ENCODE measurements at places on chromosomes 5 and 9.

DNA sequence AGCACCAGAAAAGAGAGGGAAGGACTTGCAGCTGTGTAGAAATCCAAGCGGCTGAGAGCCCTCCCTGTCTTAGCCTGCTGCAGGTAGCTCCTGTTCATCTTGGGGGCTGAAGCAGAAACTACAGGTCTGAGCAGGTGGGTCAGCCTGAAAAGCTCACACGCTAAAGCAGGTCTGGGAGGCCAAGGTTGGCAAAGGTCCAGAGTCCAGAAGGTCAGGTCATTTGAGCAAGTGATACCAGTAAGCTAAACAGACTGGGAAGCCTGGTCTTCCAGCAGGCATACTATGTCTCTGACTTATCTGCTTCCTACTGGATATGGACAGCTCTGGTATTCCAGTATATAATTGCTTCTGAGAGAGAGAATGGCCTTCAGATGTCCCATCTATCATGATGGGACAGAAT, 26.2 kb downstream of the PTCD2 start:
- DNase-seq = no peak

- DNase-seq = no peak
Measured at GRCh38 chr9:122402874-122403273, 32.0 kb downstream of the PTGS1 start.

GRCh38 chr9:123020796-123021195, 12.7 kb upstream of the GPR21 start:
- no peak for DNase-seq

GRCh38 chr5:176774216-176775171, 35.9 kb upstream of the UNC5A start:
- DNase-seq = no peak

- no peak for DNase-seq
Measured at GRCh38 chr5:137589185-137589584, 90.1 kb upstream of the SPOCK1 start.

GRCh38 chr9:76313771-76314170, 80.5 kb downstream of the RFK start:
- no peak for DNase-seq

DNA sequence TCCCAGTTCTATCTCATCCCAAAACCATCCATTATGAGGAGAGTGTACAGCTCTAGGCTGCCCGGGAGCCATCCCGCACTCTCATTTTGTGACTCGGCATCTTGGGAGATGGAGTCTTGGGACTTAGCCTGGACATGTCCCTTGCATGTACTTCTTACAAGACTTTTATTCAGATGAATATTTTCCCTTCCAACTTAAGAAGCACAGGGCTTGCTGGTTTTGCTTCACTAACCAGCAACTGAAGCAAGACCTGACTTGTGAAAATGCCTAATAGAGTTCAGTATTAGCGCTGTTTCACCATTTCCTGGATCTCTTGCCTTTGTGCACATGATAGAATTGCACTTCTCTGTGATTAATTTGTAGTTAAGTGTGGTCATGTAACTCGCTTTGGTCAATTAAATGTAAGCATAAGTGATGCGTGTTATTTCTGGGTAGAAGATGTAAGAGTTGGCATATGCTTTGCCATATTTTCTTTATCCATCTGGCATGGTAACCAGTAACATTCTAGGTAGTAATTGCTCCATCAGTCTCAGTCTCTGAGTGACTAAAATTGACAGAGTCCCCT, 55.8 kb downstream of the PDCD1LG2 start:
- DNase-seq = no peak

DNA sequence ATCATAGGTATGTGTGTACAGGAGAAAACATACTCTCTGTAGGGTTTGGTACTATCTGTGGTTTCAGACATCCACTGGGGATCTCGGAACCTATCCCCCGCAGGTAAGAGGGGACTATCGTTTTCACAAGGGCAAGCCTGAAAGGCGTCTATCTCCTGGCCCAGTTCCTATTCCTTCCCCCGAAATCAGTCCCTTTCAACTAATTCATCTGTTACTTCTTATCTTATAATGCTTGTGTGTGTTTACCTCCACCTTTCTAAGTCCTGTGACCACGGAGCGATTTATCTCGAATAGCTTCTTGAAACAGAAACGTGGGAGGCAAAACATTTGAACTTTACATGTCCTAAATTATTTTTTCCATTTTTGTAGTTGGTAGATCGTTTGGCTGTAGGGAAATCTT, 11.4 kb downstream of the ABO start:
- DNase-seq = no peak

DNA sequence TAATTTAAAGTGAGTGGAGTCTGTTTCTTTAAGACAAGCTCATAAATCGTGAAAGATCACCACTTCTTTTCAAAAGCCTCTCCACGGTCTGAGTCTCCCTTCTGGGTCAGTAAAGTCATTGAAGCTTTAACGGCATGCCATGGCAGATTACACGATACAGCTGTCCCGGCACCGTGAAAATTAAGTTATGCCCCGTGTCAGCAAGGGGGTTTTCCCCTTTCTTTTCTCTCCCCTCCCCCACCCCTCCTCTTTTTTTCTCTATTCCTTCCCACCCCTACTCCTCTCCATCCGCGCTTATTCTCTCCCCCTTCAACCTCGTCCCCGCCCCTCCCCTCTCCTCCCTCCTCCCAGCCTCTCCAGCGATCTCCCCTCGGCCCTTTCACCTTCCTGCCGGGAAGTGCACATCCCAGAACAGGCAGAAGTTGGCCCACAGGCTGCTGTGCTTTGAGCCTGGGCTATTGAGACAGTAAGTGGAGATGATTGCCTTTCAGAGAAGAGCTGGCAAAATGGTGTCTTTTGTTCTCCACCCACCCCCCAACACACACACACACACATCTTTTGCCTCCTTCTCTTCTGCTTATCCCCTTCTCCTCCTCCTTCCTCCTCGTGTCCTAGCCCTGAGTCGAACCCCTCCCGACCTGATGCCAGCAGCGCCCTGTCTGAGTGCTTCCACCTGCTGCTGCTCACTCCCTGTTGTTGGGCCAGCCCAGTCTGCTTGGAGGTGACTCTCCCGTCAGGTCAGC, 44.1 kb downstream of the GAS1 start:
- no peak for DNase-seq

DNA sequence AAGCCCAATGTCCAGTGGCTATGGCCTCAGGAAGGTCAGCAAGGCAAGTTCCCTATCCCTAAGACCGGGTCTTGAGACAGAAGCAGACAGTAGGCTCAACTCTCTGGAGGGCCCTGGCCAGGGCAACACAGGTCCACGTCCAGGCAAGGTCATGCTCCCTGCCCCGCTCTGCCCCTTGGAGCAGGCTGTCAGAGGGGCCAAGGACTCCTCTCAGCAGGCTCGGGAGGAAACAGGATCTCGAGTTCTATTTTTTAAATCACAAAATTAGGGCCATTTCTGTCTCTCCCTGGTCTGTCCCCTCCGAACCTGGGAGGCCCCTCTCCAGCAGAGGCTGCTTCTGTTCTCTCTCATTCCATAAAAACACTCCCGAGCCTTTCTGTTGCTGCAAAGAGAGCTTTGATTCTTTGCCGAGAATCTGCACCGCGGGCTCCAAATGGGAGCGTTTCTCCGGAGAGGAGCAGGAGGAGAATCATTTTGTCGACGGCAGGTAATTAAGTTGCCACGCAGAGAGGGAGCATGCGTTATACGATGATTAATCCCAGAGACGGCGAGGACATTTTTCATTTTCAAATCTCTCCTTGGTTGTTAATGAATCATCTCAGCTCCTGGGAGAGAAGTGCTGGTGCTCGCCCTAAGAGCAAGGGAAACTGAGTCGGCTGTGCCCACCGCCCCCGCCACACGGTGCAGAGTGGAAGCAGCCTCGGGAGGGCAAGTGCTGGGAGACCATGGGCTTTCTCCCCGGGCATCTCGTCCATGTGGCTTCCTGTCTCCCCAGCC, 24.5 kb upstream of the FCN1 start:
- DNase-seq = no peak

DNA sequence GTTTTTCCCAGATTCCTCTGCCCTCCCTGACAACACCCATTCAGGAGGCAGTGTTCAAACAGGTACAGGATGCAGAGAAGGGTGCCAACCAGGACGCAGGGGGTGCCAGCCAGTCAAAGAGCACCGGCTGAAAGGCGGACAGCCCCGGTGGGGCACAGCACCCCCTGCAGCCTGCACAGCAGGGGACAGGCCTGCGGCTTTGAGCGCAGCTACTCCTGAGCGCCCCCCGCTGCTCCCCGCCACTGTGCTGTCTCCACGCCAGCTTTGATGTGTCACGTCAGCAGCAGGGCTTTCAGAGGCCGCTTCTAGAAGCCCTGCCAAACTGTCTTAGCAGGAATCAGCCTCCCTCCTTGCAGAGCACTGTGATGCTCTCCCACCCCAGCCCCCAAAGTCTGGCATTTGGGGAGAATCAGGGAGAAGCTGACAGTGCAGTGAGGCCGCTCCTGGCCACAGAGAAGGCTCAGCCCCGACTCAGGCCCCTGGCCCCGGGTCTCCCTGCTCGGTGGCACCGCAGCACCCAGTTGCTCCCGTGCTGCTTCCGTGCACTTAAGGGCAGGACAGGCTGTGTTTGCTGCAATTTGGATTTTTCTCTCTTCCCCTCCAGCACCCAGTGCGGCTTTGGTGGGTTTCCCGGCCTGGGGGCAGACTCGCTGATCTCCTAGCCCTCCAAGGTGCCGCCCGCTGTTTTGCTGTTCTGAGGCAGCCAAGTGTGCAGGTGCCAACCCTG, 20.3 kb downstream of the AK8 start:
- no peak for DNase-seq

DNA sequence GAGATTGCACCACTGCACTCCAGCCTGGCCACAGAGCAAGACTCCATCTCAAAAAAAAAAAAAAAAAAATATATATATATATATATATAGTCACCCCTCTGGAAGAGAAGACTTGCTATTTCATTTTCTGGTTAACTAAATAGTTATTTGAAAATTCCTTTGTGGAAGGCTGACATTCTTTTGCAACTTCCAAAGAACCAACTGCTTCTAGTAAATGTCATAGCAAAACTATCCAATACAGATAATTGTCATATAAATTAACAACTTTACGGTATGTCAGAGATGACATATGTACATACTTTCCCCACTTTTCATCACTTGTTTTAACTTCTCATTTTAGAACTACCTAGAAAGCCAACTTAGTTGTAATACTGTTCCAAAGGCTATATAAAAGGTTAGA, 50.9 kb downstream of the PRUNE2 start:
- no peak for DNase-seq

- DNase-seq = no peak
Measured at GRCh38 chr9:137293094-137293481, 9.0 kb downstream of the NRARP start.

DNA sequence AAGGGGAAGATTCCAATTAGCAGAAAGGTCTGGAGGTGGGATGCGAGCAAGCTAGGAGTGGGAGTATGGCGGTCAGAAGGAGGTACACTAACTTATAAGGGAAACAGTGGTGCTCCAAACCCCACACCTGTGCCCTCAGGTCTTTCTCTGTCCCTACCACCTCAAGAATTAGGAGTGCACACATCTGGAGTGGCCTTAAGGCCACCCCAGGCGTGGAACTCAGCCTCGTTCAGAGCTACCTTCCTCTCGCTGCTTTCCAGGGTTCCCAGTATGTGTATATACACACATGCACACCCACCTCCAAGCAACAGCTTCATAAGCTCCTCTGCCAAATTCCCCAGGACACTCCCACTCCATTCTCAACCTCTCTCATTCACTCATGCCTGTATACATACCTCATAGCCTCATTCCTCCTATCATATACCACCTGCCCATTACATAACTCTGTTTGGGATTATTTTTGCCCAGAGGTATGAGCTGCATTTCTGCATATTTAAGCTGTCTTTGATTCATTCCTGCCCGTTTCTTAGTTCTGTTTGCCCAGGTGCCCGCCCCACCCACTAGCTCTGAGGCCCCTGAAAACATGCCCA, 118.7 kb downstream of the PSD2 start:
- DNase-seq = no peak

GRCh38 chr9:36855448-36856315, 178.4 kb downstream of the PAX5 start:
- peak; percentile 57 for DNase-seq

DNA sequence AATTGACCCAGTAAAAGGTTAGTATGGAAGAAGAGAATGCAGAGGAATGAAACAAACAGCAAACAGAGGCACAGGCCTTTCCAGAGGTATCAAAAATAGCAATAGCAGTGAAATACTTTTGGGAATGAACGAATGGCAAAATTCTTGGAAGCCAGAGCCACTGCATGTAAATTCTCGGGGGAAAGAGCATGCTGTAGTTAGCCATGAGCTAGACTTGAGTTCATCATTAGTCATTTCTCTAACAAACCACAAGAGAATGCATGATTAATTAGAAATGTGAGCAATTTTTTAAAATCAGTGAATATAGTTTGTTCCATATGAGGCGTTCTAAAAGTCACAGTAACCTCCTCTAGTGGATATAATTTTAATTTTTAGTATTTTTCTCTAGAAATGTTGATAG, 170.3 kb upstream of the PRR16 start:
- no peak for DNase-seq

GRCh38 chr5:4078544-4078943, 482.9 kb downstream of the IRX1 start:
- DNase-seq = no peak

- no peak for DNase-seq
Measured at GRCh38 chr9:136051453-136051836, 43.6 kb downstream of the NACC2 start.

DNA sequence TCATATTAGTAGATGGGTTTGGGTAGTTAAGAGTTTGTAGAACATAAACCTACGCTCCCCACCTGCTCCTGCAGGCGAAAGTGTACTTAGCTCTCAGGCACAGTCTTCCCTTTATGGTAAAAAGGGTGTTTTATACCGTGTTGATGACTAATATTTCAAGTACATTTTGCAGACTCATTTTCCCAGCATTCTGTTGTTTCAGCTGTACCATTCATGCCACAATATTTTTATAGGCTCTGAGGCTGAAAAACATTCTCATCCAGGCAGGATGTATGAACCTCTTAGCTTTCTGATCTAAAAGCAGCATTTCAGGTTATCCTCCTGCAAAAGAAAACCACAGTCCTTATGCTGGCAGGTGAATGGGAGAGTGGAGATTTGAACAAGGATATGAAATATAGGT, 231.4 kb downstream of the NR2F1-AS1 start:
- DNase-seq = no peak

DNA sequence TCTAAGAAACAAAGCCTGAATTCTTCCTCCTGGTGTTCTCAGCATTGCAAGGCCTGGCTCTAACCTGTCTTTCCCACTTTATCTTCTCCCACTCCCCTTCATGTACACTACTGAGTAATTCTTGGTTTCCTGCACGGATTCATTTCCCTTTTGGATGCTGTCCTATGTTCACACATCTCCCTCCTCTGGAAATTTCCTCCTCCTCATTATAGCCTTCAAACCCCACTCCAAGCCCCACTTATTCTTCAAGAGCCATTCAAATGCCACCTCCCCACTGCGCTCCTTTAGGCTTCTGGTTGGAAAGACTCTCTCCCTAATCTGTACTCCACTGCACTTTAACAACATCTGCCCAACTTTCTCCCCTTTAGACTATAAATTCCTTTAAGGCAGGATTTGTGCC, 28.2 kb upstream of the C5orf63 start:
- DNase-seq = no peak

Measured in stimulated activated CD4-positive, alpha-beta T cell treated with anti-CD3 and anti-CD28 coated beads, Interleukin-15, amount 100 ng/mL, for 24 hours (primary cell).